Kidney tubule cell (primary cell): ENCODE measurements at places on chromosomes 3 and 15.
A peak's percentile ranks its signal among the peaks of the same experiment; 100 is the strongest.

DNA sequence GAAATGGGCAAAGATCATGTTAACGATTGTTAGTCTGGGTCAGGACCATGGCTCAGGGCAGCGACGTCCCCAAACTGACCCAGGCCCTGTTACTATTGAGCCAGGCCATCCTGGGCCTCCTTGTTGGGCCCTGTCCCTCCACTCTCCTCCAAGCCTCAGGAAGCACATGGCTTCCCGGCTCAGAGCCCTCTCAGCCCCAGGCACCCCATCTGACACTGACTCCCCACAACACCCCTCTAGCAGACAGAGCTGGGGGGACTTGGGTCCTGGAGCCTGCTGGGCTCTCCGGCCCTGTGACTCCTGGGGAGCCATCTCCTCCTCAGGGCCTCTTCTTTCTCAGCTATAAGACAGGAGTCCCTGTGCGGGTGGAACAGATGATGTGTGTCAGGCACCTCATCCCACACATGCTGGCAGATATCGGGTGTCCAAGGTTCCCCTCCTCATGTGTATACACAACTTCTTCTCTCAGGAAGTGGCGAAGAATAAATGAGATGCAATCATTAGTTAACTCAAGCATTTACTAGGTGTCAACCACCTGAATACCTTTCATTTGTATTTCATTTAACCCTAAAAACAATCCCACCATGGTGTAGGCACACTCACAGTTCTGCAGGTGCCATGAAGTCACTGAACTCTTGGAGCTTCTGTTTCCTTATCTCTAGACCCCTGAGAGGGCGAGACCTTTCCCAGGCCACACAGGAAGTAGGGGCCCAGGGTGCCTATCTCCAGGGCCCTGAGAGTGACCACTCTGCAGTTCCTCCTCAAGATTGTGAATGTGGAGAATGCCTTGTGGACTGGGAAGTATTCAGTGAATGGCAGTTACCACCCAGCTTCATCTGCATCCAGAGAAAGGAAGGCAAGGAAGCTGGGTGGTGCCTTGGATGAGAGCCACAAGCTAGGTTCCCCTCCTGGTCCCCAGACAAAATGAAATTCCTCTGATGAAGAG lies 282.5 kb upstream of the TLE3 start:
- no peak for DNase-seq

- DNase-seq = peak; percentile 61
Observed at GRCh38 chr3:63937661-63938651, 25.8 kb upstream of the SCAANT1 start.

DNA sequence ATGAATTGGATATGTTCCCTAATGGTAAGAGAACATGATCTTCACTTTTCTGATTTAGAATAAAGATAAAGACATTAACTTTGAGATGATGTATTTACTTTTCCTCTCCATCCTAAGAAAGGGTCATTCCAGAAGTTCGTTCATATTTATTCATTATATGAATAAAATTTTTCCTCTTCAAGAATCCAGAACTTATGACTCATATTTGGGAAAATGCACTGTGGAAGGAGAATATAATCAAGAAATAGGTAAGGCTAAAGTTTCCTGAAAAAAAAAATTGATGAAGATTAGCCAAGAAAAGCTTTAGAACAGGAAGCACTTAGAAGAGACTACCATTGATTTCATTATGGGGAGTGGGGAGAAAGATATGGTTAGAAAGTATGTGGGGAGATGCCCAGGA lies 36.5 kb upstream of the CBLB start:
- DNase-seq = no peak

DNA sequence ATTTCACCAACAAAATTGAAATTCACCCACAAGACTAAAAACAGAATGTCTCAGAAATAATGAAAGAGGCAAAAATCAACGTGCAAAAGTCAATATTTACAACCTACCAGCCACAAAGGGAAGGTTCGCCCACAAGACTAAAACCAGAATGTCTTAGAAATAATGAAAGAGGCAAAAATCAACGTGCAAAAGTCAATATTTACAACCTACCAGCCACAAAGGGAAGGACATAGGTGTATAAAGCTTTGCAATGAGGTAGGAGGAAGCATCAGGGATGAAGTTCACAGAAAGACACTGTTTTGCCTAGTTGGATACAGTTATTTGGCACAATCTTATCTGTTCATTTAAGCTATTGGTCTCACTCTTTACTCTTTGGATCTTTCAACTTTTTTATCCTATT lies 14.3 kb downstream of the OXTR start:
- no peak for DNase-seq

- DNase-seq = no peak
Observed at GRCh38 chr3:127524296-127524896, 66.1 kb downstream of the TPRA1 start.

GRCh38 chr3:103629391-103629790 lies 1194.6 kb downstream of the ZPLD1 start:
- peak; percentile 4 for DNase-seq

GRCh38 chr15:88834211-88834812 lies 31.1 kb downstream of the ACAN start:
- DNase-seq = peak; percentile 54

- no peak for DNase-seq
Observed at GRCh38 chr3:80526153-80526552, 758.4 kb upstream of the ROBO1 start.

DNA sequence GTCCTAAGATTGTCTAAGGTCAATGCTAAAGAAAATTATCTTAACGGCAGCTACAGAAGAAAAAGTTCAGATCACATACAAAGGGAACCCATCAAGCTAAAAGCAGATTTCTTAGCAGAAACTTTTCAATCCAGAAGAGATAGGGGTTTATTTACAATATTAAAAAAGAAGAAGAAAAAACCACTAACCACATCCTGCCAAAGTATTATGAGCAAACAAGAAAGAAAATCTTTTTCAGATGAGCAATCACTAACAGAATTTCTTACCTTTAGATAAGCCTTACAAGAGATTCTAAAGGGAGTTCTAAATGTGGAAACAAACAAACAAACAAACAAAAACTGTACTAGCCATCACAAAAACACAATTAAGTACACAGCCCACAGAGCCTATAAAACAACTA lies 1015.8 kb upstream of the EPHA6 start:
- peak; percentile 2 for DNase-seq
